ENCODE measurements at places on chromosomes 2 and 18.

- no peak for DNase-seq
Observed at GRCh38 chr2:42800981-42801380, 8.6 kb upstream of the HAAO start.

DNA sequence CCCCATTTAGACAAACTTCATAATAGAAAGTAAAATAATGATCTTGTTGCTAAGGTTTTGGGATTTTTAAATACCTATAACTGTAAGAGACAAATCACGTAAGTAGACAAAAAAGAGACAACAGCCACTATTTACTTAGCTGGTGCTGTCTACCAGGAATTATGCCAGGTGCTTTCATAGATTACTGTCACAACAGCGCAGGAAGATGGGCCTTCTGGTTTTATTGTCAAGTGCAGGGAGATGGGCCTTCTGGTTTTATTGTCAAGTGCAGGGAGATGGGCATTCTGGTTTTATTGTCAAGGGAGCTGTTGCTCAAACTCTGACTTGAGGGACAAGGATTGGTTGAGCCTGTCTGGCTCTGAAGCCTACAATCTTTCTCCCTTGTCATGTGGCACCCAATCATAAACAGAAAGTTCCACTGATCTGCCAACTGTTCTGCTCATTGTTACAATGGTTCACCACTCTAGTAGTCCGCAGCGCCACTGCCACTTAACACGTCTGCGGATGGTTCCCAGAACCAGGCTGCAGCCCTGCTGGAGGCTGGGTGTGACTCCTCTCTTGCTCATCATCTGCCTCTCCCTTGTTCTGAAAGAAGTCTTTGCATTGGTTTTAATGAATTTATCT, 95.0 kb downstream of the RNF144A start:
- DNase-seq = peak; percentile 93

DNA sequence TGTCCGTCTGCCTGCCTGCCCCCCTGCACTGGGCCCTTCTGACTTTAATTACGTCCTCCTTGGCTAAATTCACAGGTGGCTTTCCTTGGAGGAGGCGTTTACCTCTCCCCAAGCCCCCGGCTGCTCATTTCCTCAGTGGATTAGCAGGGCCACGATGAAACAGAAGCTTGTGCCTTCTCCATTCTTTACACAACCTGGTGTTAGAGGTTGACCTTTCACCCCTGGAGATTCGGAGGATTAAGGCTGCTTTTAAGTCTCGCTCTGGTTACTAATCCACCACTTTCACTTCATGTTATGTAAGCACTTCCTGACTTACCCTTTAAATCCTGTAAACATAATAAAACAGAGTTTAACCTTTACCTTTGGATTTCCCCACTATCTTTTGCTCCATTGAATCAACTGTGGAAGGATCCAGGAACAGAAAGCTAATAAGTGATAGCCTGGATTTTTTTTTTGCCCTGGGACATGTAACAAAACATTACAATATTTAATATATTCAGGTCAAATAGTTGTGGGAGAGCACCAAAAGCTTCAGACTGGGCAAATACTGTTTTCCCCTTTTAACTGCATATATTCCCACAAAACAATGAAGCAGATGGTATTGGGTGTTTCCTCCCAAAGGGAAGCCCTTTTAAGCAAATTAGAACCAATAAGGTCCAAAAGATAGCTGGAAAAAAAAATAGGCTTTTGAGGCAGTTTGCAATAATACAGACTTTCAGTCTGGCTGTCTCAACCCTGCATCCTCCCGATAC, 370.2 kb downstream of the EN1 start:
- DNase-seq = no peak

GRCh38 chr18:38940863-38941531, 1375.4 kb upstream of the CELF4 start:
- DNase-seq = no peak

DNA sequence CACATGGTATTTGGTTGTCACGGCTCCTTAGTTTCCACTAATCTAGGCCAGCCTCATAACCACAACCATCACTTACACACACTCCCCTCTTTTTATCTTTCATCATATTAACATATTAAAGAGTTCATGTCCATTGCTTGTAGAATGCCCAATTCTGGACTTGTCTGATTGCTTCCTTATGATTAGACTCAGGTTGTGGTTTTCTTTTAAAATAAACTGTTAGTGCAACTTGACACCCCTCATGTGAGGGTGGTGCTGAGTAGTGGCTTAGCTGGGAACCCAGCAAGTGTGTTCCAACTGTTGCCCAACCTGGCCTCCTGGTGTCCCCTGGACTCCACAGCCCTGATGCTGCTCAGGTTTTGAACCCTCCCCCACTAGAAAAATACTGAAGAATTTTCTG, 20.1 kb upstream of the CD207 start:
- no peak for DNase-seq

GRCh38 chr2:208929139-208929864, 494.5 kb upstream of the MAP2 start:
- no peak for DNase-seq

- DNase-seq = no peak
Observed at GRCh38 chr2:121258051-121258450, 27.0 kb downstream of the TFCP2L1 start.

GRCh38 chr2:152715854-152716428, 1.3 kb downstream of the PRPF40A start:
- no peak for DNase-seq

DNA sequence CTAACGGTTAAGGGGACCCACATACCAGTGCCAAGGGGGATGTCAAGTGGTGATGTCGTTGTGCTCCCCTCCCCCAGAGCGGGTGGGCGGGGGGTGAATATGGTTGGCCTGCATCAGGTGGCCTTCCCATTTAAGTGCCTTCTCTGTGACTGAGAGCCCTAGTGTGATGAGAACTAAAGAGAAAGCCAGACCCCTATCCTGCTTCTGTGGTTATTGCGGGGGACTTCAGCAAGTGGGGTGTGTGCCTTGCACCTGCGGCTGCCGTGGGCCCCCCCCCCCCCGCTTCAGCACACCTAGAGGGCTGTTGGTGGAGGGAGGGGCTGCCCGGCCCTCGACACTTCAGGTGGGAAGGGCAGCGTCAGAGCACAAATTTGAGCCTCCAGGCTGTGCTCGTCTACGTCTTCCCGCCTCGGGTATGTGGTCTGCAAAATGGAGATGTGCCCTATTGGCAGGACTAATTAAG, 6.1 kb downstream of the CTDSP1 start:
- no peak for DNase-seq

GRCh38 chr2:75432761-75433361, 127.9 kb downstream of the EVA1A start:
- DNase-seq = no peak

DNA sequence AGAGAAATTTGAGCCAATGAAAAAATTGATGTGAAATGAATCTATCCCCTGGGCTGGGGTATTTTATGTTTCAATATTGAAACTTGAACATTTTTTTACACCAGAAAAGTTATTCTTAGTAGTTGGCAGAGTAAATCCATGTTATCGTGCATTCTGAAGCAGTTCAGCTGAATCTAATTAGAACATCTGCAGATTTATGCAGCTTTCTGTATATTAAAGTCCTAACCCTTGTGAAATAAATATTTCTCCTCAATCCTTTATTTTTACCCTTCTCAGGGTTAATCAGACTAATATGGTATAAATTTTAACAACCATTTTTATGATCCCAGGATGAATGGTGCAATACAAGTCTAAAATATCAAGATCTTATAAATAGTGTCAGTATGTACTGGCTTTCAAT, 69.5 kb downstream of the CDH20 start:
- no peak for DNase-seq

DNA sequence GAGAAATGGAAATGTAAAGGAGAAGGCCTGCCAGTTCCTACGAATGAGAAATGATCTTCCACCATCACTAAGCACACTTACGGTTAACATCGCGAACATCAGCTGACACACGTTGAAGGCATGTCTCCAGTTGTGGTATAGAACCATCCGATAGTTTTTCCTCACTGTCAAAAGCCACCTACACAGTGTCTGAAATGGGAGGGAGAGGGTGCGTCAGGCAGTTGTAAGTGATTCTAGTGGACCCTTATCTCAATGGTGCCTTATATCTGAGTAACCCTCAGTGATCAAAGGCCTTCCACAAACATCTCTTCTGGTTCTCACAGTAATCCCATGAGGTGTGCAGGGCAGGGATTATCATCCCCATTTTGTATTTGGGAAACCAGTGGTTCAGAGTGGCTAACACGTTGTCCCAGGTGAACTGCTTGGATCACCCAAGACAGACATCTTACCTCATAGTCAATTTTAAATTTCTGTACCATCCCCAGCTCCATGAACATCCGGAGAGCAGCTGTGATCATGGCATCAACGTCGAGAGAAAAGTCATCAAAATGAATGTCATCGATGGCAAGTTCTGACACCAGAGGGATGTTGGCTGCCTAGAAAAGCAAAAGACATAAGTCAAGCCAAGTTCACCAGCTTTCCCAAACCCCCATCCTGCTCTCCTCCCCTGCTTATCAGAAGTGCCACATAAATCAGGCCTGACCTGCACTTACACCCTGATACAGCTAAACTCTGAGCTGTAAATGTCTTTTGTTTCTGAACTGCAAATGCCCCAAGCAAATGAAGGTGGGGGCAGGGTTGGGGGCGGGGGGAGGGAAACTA, 335.2 kb downstream of the AGPS start:
- no peak for DNase-seq

DNA sequence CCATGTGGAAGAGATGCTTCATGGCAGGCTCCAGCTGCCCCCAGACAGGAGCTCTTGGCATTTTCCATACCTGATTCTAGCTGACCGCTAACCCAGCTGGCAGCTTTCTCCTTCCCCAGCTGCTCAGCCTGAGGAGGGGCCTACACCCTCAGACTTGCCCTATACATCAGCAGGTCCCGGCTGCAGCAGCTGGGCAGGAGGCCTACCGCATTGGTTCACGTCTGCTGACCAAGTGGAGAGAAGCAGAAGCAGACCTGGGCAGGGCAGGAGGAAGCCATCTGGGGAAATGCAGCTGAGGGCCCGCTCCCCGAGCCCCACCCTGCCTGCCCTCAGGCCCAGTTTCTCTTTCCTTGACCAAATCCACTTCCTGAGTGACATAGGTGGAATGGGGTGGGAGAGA, 50.7 kb downstream of the LBH start:
- no peak for DNase-seq

DNA sequence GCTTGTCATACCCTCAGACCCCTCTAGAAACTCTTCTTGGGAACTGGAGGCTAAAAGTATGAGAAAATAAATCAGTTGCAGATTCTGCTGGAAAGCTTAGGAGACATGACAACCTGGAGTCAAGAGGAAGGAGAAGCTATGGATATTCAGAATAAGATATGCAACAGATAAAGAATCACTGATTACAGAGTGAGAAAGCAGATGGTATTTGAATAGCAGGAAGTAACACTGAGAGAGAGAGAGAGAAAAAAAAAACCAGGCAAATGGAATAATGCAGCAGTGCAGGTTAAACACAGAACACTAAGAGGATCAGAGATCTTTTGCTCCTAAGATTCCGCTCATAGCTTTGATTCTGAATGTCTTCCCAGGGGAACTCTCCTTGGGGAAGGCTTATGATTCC, 1284.1 kb upstream of the NXPH2 start:
- DNase-seq = no peak

DNA sequence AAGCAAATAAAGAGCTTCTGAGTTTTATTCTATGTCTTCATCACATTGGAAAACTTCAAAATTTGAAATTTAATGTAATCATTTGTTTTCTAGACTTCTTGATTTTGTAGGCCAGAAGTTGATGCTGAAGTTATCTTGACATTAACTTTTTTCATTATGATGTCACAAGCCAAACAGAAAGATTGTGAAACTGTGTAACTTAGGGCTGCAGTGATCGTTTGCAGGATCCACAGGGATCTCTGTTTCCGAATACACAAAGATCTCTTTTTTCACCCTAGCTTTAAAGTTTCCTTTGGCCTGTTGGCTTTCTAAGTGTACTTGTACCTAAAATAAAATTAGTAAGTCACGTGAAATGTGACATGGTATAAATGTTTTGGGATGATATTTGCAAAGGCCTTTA, 594.9 kb upstream of the CDH2 start:
- no peak for DNase-seq

- DNase-seq = no peak
Observed at GRCh38 chr2:15630121-15630977, 38.7 kb downstream of the DDX1 start.

- DNase-seq = no peak
Observed at GRCh38 chr2:105806996-105807395, 62.3 kb downstream of the NCK2 start.

DNA sequence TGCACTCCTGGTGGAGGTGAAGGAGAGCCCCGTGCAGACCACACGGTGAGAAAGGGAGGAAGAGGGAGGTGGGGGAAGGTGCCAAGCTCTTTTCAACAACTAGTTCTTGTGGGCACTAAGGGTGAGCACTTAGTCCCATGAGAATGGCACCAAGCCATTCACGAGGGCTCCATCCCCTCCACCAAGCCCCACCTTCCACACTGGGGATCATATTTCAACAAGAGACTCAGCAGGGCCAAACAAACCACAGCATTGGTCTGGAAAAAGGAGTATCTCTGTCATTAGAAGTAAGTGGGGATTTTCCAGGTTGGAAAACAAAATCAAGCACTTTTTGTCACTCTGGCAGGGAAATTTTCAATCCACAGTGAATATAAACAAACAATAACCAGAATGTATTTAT, 38.4 kb downstream of the ZAP70 start:
- DNase-seq = peak; percentile 66

DNA sequence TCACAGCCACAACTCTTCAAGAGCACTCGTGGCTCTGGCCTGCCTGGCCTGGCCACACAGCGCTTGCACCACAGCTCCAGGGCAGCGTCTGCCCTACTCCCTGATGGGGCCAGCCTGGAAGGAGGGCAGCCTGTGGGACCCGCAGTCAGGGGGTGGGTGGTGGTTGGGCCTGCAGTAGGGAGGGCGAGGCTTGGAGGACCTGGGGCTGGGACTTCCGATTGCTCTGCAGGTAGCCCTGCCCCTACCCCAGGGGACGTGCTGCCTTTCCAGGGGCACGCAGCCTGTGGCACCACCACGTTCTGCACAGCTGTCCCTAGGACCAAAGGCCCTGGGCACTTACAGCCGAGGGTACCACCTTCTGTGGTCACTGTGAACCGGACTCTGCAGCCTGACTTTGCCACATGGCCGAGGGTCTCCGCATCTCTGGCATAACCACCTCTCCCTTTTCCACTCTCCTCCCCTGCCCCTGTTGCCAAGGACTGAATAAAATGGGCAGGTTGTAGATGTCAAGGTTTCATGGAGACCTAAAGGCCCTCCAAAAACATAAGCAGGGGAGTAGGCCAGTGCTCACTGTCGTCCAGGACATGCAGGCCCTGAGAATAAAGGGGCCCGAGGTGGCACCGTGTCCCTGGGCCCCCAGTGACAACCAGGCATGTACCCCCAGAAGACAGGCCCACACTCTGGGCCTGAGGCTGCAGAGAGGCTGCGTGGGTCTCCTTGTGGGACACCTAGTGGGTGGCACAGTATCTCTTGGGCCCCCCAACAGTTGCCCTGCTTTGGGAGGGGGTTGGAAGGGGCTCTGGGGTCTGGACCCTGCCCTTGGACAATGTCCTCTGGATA, 87.3 kb downstream of the INHBB start:
- no peak for DNase-seq

GRCh38 chr18:74784752-74785151, 187.1 kb downstream of the ZNF407 start:
- peak; percentile 30 for DNase-seq

DNA sequence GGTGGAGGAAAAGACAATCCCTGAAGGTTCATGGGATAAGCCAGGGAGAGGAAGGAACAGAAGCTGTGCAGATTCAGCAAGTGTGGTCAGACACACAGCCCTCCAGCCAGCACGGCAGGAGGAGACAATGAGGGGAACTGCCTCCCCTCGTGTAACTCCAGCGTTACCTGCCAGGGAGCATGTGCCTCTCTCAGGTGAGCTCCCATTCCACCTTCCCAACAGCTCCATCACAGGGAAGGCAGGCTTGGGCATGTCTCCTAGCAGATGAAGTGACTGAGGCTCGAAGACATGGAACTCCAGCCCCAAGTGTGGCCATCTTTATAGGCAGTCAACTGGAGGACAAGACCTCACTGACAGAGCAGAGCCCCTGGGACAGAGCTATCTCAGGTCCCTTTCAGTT, 47.4 kb downstream of the ZBTB7C start:
- DNase-seq = no peak

All from NCI-H187 treated with DMSO at 0.1 percent for 48 hours (cell line).